ENCODE measurements at places on chromosomes 3 and 15. TPM values are rescaled to one million over a fixed set of nuclear protein-coding genes. Genes with fewer than 3 reads are reported as not detected.

SPRED1 gene
- total RNA-seq: 0.15 TPM

DNA sequence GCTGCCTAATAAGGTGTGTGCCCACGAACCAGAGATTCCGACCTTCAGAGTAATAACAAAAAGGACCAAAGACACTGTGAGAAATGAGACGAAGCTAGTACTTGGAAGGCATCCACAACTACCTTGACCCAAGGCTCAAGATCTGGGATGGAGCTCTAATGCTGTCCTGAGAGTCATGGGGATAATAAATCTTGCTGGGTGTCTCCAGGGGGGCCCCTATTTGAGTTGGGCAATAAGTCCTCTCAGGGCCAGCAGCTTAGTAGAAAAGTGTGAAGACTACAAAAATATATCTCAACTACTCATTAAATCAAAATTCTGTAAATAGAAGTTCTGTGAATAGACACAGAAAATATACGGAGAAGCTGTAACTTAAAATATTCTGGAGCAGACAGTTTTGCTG is 2.9 kb upstream of the NDN start:
- no peak for DNase-seq

DNA sequence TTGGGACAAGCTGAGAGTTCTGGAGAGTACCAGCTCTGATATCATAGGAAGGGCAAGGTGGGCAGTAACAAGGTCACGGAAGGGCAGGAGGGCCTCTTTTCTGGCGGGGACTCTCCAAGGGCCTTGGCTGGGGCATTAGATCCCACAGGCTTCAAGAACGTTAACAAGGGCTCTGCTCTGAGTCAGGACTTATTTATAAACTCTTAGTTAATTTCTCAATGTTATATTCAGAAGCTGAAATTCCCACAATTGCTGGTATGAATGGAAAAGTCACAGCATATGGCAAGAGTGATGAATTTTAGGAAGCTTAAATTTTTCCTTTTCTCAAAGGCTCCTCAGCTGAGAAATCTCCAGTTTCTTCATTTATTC is 320.2 kb upstream of the TBC1D5 start:
- DNase-seq: no peak

COL7A1 gene
- 0.52 TPM for total RNA-seq

- no peak for DNase-seq
Measured at GRCh38 chr15:52673734-52674133, 5.5 kb downstream of the ATOSA start.

CISH gene
- total RNA-seq: 300 TPM

ADIPOQ gene
- total RNA-seq: not detected

DNA sequence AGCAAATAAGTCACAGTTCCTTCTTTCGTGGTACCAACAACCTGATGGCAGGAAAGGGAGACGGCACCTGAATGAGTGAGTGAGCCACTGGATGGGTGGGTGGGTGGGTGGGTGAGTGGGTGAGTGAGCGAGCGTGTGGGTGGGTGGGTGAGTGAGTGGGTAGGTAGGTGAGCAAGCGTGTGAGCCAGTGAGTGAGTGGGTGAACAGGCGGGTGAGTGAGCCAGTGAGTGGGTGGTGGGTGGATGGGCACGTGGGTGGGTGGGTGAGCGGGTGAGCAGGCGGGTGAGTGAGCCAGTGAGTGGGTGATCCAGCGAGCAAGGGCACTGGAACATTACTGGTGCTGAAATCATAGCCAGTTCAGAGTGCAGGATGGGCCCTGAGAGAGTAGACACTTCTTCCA is 152.8 kb downstream of the MEGF11 start:
- no peak for DNase-seq

HYPK gene
- 15.0 TPM for total RNA-seq

DNA sequence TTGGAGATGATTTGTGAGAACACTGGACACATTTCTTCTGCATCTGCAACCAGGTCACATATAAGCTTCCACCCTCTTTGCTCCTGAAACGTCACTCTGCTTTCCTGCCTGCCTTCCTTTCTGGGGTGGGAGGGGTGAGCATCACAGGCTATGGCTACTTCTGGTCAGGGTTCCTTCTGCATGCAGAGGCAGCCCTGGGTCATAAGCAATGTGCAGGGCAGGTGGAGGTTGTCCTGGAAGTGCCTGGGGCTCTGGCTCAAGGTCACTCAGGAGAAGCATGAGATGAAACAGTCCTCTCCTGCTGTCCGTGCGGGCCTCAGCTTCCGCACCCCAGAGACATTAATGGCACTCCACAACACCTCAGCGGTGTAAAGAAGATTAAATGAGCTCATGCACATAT is 15.1 kb downstream of the SLC6A20 start:
- no peak for DNase-seq

ZMYND10 gene
- total RNA-seq: 3.6 TPM

- no peak for DNase-seq
Measured at GRCh38 chr15:97976129-97976528, 15.6 kb downstream of the ARRDC4 start.

GTF2E1 gene
- 30.2 TPM for total RNA-seq

LMAN1L gene
- total RNA-seq: 0.87 TPM
